ENCODE measurements at places on chromosomes 6 and 20.

DNA sequence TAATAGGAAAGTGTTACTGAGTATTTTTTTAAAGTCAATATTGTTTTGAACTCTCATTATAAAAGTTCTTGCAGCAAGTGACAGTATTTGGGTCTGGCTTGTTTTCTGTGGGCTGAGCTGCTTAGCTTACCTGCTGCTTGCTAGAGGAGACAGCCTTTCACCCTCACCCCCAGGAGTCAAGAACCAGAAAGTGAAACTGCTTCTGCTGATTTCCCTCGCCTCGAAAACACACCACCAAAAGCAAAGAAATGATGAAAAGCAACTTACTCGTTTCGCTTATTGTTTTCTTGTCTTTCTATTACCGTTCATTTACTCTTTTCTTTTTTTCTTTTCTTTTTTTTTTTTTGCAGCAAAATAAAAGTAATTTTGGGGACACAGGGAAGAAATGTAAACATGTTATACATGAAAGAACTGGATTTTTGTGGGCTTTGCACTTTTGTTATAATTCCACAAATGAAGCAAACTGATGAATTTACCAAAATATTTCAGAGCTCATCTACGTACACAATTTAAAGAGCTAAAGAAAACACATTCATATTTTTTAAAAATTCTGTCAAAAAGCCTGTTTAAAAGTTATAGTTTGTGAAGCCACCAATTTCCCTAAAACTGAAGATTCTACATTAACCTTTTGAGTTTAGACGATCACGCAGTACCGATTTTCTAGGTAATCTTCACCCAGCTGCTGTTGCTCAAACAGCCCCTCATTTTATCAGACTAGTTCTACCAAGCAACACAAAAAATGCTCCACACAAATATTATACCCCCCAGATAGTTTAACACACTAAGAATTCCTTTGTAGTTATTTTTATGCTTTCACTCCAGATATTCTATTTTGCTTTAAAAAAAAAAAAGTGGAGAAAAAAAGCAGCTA, 1.7 kb downstream of the SCML4 start:
- H3K27ac ChIP-seq = peak overlapping the region; percentile 5
- H3K4me1 ChIP-seq = peaks cover 19% of the 10 kb centered on the region
- H3K27me3 ChIP-seq = no peaks in the 10 kb centered on the region
- H3K36me3 ChIP-seq = no peaks in the 10 kb centered on the region
- H3K4me3 ChIP-seq = no peak overlapping the region

DNA sequence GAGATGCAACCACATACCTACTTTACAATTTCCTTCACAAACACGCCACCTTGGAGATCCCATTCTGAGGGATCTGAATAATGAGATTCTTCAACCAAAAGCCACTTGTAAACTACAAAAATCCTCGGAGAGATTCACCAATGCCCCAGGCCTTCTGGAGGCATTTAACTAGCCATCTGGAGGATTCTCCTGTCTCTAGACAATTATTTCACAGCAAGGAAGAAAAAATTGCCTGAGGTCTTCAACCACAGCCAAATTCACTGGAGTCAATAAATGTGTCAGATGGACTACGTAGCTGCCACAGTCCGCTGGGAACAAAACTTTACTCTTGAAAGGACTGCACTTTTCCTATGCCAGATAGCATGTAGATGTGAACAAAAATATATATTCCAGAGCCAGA, 19.0 kb upstream of the DCDC2 start:
- H3K4me1 ChIP-seq = no peaks in the 10 kb centered on the region
- H3K27me3 ChIP-seq = no peaks in the 10 kb centered on the region
- H3K27ac ChIP-seq = no peak overlapping the region
- no peak for DNase-seq

DNA sequence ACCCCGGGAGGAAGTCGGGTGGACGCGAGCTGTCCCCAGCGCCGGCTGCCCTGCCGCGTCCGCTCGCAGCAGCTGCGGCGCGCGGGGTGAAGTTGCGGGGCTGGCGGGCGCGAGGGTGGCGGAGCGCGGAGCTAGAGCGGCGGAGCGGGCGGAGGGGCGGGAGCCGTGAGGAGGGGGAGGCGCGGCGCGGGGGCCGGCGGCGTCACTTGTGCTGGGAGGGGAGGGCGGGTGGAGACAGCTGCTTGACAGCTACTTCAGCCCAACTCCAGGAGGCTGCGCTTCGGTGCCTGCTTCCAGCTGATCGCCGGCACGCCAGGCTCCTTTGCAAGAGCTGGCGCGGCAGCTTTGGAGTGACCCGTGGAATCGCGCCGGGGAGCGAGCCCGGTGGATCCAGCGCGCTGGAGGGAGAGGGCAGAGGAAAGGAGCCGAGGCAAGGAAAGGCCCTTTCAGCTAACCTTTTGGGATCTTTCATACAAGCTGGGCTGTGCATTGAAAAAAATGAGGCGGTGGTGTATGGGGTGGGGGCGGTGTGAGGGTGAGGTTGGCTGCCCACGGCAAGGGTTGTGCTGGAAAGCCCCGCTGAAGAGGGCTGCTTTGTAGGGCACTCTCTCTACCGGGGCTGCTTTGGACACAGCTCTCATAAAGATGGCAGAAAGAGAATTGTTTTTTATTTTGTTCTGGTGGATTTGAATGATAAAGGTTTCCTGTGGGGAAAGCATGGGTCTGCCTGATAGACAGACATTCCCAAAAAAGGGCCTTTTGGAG, 24.6 kb downstream of the RIPOR2 start:
- peaks cover 52% of the 10 kb centered on the region for H3K4me1 ChIP-seq
- no peaks in the 10 kb centered on the region for H3K27me3 ChIP-seq

- no peak overlapping the region for H3K4me3 ChIP-seq
- H3K4me1 ChIP-seq = no peaks in the 10 kb centered on the region
- no peaks in the 10 kb centered on the region for H3K36me3 ChIP-seq
Observed at GRCh38 chr20:18906046-18906445, 92.5 kb downstream of the SCP2D1 start.

All from vagina (tissue), 2 donors.